Activated CD8-positive, alpha-beta memory T cell treated with anti-CD3 and anti-CD28 coated beads, Interleukin-2, amount 10 ng/mL, durations not matched to agents 7 days and 5 days (primary cell): ENCODE measurements at places on chromosomes 7 and 10. TPM values are rescaled to one million over a fixed set of nuclear protein-coding genes. Genes with fewer than 3 reads are reported as not detected.

CYTH3 gene
- total RNA-seq = 0.73 TPM

ANKRD7 gene
- total RNA-seq = 1.2 TPM

TWIST1 gene
- total RNA-seq = 0.63 TPM

NUTM2E gene
- total RNA-seq = 0.28 TPM

TBL2 gene
- 23.3 TPM for total RNA-seq

NAT16 gene
- not detected for total RNA-seq

DHTKD1 gene
- total RNA-seq = 19.6 TPM

MMD2 gene
- total RNA-seq = not detected

GRCh38 chr10:72753760-72754231 is 61.9 kb downstream of the MCU start:
- no peaks in the 10 kb centered on the region for H3K36me3 ChIP-seq
- peaks cover 17% of the 10 kb centered on the region for H3K4me1 ChIP-seq
- no peak overlapping the region for H3K4me3 ChIP-seq
- no peaks in the 10 kb centered on the region for H3K27me3 ChIP-seq
- H3K27ac ChIP-seq = no peak overlapping the region

DNA sequence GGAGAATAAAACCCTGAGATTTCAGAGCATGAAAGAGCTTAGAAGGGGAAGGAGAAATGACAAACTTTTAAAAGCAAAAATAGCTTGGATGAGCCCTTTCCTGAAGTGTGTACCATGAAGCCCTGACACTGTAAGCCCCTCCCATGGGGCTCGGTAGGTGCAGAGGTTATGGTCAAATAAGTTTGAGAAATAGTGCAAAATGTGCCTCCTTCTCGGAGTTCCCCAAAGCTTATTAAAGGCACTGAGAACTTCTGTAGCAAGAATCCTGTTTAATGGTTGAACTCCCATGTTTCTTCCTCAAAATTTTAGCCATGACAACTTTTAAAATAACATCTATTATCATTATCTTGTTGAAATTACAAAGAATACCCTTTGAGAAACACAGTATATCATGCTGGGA is 10.5 kb upstream of the HYCC1 start:
- no peak overlapping the region for H3K27ac ChIP-seq
- no peak for DNase-seq
- no peak overlapping the region for H3K4me3 ChIP-seq
- peaks cover 13% of the 10 kb centered on the region for H3K36me3 ChIP-seq
- H3K4me1 ChIP-seq = peaks cover 26% of the 10 kb centered on the region
- peaks cover 34% of the 10 kb centered on the region for H3K27me3 ChIP-seq

GRCh38 chr7:151690606-151691005 is 170.9 kb upstream of the RHEB start:
- H3K4me1 ChIP-seq = peaks cover 2% of the 10 kb centered on the region
- H3K27me3 ChIP-seq = no peaks in the 10 kb centered on the region
- DNase-seq = no peak
- no peaks in the 10 kb centered on the region for H3K36me3 ChIP-seq
- no peak overlapping the region for H3K4me3 ChIP-seq

- no peak for DNase-seq
- H3K27me3 ChIP-seq = no peaks in the 10 kb centered on the region
- peaks cover 4% of the 10 kb centered on the region for H3K4me1 ChIP-seq
- H3K36me3 ChIP-seq = peaks cover 43% of the 10 kb centered on the region
- H3K27ac ChIP-seq = no peak overlapping the region
Observed at GRCh38 chr7:140348161-140348849, 50.0 kb downstream of the SLC37A3 start.

- no peak overlapping the region for H3K4me3 ChIP-seq
- DNase-seq = no peak
- peaks cover 17% of the 10 kb centered on the region for H3K4me1 ChIP-seq
- H3K27ac ChIP-seq = no peak overlapping the region
Observed at GRCh38 chr7:36661135-36661840, 63.0 kb downstream of the AOAH start.

DNA sequence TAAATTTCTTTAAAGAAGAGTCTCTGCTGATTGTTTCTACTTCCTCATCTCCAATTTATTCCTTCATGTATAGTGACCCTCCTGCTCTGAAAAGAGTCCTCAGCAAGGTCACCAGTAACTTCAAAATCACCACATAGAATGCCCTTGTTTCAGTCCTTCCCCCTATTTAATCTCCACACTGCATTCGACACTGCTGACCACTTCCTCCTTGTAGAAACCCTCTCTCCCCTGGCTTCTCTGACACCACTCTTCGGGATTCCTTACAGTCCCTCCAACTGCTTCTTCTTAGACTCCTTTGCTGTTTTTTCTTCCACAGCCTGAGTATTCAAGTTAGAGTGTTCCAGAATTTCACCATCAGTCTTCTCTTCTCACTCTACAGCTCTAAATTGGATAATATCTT is 89.5 kb downstream of the VPS41 start:
- H3K36me3 ChIP-seq = peaks cover 10% of the 10 kb centered on the region
- H3K27me3 ChIP-seq = no peaks in the 10 kb centered on the region
- no peak overlapping the region for H3K27ac ChIP-seq
- no peak for DNase-seq
- H3K4me1 ChIP-seq = no peaks in the 10 kb centered on the region

DNA sequence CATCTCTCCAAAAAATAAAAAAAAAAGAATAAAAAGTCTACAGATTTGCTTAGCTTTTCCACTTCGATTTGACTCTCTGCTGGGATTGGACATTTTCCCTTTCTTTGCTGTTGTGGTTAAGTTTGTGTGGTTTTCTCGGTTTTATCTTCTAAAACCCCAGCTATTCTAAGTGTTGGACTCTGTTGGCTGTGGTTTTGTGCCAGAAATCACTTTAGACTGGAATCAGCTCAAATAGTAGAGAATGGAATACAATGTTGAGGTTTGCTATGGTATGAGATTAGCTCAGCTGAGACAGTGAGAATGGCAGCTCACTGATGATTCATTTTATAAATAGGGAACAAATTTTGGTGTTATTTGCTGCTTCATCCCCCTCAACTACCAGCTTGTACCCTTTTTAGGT is 116.0 kb downstream of the BUB3 start:
- H3K27ac ChIP-seq = no peak overlapping the region
- H3K4me1 ChIP-seq = no peaks in the 10 kb centered on the region
- no peak for DNase-seq
- no peaks in the 10 kb centered on the region for H3K36me3 ChIP-seq
- H3K27me3 ChIP-seq = peaks cover 9% of the 10 kb centered on the region
- no peak overlapping the region for H3K4me3 ChIP-seq

GRCh38 chr7:100163006-100163531 is 4.5 kb upstream of the TRAPPC14 start:
- H3K36me3 ChIP-seq = no peaks in the 10 kb centered on the region
- no peak overlapping the region for H3K4me3 ChIP-seq
- H3K27me3 ChIP-seq = peaks cover 20% of the 10 kb centered on the region
- peak overlapping the region; percentile 72 for H3K27ac ChIP-seq
- no peak for DNase-seq

DNA sequence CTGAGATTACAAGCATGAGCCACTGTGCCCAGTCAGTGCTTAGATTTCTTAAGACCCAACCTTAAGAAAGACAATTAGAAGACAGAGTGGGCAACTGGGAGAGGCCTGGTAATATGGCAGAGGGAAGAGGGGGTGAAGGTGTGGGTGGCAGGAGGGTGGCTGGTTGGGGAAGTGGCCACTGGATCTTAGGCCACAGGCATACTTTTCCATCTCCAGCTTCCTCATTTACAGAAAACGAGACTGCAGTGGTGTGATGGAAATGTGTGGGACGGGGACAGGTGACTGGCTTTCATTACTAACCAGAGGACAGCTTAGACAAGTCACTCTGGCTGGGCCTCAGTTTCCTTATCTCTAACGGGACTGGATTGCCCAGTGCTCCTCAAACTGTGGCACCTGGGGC is 1.0 kb upstream of the FFAR4 start:
- peaks cover 57% of the 10 kb centered on the region for H3K27me3 ChIP-seq
- H3K4me3 ChIP-seq = no peak overlapping the region
- no peak for DNase-seq
- H3K27ac ChIP-seq = no peak overlapping the region
- H3K4me1 ChIP-seq = peaks cover 3% of the 10 kb centered on the region
- H3K36me3 ChIP-seq = no peaks in the 10 kb centered on the region

DNA sequence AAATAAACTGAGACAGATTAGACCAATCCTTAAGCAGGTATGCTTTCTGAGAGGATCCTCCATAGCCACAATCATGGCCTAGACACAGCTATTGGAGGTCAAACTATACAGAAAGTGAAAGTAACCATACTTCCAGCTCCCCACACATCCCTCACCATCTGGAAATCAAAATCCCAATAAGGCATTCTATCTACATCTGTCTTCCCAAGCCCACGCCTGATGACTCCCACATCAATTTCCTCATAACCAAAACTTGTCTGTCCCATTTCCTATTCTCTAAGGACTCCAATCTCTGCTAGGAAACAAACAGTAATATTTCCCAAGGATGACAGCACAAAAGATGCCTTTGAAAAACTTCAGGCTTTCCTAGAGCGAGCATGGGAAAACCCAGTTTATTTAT is 247.3 kb upstream of the HPS1 start:
- no peaks in the 10 kb centered on the region for H3K36me3 ChIP-seq
- peaks cover 2% of the 10 kb centered on the region for H3K27me3 ChIP-seq
- no peak overlapping the region for H3K4me3 ChIP-seq
- no peak overlapping the region for H3K27ac ChIP-seq

DNA sequence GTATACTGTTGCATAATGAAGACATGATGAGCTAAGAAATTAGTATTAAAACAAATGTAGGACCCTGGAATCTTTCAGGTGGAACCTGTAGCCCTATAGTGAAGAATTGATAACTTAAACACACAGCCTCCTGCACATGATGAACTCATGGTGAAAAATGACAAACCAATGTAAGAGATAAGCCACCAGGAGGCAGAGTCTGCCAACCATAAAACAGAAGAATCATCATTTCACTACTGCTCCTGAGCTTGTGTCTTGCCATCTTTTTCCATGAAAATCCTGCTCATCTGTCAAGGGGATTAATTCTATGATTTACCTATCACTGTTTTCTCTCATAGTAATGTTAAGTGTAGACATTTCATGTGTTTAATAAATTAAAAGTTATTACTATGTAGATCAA is 363.9 kb downstream of the MALRD1 start:
- no peaks in the 10 kb centered on the region for H3K27me3 ChIP-seq
- no peak overlapping the region for H3K4me3 ChIP-seq
- no peak overlapping the region for H3K27ac ChIP-seq
- no peak for DNase-seq
- no peaks in the 10 kb centered on the region for H3K36me3 ChIP-seq

GRCh38 chr10:43452356-43452914 is 15.5 kb downstream of the ZNF487 start:
- H3K27me3 ChIP-seq = no peaks in the 10 kb centered on the region
- DNase-seq = no peak
- peak overlapping the region; percentile 97 for H3K27ac ChIP-seq
- H3K4me1 ChIP-seq = peaks cover 40% of the 10 kb centered on the region

DNA sequence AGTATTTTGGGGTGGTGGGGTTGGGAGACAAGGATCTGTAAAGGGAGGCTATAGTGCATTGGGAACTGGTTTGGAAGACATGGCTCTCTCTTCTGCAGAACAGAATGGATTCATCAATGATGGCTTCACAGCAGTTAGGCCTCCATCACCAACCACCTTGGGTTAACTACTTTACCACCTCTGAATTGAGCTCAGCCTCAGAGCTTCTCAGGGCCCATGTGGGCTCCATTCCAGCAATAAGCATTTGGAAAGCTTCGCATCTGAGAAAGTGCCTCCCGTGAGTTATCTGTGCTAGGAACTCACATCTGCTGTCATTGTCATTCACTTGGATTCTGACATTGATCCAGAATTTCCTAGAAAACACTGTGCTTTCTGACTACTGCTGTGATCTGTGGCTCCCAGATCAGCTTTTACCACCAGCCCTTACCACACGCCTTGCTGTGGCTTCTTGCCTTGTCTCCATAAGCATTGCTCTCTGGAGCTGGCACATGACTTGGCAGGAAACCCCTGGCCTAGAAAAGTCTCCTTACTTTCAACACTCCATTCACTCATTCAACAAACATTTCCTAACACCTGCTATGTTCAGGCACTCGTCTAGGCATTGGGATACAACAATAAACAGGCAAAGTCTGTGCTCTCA is 70.7 kb upstream of the ADO start:
- H3K36me3 ChIP-seq = peaks cover 4% of the 10 kb centered on the region
- H3K27me3 ChIP-seq = peaks cover 25% of the 10 kb centered on the region
- peak; percentile 80 for DNase-seq
- H3K4me3 ChIP-seq = no peak overlapping the region
- H3K4me1 ChIP-seq = peaks cover 14% of the 10 kb centered on the region
